Natural killer cell (primary cell): ENCODE measurements at places on chromosomes 12 and 14. TPM values are rescaled to one million over a fixed set of nuclear protein-coding genes. Genes with fewer than 3 reads are reported as not detected.
A peak's percentile ranks its signal among the peaks of the same experiment; 100 is the strongest.

The NUDT4 gene
- 51.6 TPM for total RNA-seq

The IFT81 gene
- 0.61 TPM for total RNA-seq

The CPM gene
- total RNA-seq: 0.68 TPM

The FAM186B gene
- 0.85 TPM for total RNA-seq

DNA sequence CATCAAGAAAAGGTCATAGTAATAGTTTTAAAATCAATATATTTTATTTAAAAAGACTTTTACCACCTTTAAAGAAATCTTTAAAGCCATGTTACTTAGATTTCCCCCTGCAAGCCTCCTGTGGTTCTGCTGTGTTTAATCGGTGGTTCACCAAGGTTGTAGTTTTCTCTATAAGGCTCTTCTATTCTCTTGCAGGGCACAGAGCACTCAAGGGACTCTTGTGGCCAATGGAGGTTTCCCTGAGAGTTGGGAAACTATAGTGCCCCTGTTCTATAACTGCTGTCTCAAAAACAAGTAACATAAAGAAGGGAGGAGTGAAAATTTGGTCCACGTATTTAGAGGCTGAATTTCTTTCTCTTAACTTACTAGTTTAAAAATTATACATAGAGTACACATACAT is 25.0 kb downstream of the DACT1 start:
- no peak overlapping the region for H3K4me3 ChIP-seq
- no peaks in the 10 kb centered on the region for H3K4me1 ChIP-seq
- DNase-seq: no peak
- no peaks in the 10 kb centered on the region for H3K27me3 ChIP-seq
- H3K36me3 ChIP-seq: no peaks in the 10 kb centered on the region

DNA sequence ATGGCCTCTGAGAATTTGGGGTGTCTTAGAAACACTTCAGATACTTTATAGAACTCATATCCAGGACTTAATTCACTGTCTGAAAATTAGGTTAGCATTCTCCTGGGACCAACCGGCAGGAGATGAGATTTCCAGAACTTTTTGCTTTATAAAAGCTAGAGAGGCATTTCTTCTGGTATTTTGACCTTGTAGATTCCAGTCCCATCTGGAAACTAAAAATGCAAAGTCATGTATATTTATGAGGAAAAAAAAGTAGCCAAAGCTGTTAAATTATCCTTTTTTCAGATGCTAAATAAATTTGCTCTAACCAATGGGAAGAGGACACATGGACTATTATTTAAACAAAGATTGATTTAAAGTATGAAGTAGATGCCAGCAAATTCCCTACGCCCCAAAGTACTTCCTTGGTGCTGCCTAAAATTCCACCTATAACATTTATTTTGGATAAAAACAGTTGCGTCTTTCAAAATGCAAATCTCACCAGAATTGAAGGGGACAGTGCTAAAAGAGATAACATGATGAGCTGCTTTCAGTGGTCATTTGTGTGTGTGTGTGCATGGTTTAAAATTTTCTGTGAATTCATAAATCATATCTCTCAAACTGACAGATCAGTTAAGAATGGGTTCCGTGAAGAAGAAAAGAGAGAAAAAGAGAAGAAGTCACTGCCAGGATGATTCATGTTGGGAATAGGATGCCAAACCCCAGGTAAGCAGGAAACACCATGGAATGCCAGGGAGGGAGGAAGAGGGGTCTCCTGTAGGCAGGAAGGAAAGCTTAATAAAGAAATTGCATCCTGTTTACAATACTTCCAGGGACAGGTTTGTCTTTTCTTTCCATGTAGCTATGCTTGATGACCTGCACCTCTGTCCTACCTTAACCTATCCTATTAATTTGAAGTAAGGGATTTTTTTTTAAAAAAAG is 97.7 kb upstream of the RGS6 start:
- H3K27ac ChIP-seq: no peak overlapping the region
- no peaks in the 10 kb centered on the region for H3K27me3 ChIP-seq
- no peak for DNase-seq

DNA sequence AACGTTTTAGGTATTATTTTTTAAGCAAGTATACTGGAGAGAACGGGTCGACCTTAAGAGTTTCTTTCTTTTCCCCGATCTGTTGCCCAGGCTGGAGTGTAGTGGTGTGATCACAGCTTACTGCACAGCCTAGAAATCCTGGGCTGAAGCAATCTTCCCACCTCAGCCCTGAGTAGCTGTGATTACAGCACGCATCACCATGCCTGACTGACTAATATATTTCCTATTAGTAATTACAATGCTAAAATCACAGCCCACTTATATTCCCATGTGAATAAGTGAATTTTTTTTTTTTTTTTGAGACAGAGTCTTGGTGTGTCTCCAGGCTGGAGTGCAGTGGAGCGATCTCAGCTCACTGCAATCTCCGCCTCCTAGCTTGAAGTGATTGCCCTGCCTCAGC is 50.4 kb downstream of the DICER1 start:
- no peak for DNase-seq
- H3K4me1 ChIP-seq: no peaks in the 10 kb centered on the region
- H3K4me3 ChIP-seq: no peak overlapping the region

GRCh38 chr14:69358233-69358963 is 39.7 kb downstream of the ERH start:
- H3K36me3 ChIP-seq: no peaks in the 10 kb centered on the region
- no peak overlapping the region for H3K27ac ChIP-seq
- no peak overlapping the region for H3K4me3 ChIP-seq
- H3K27me3 ChIP-seq: no peaks in the 10 kb centered on the region
- H3K4me1 ChIP-seq: peaks cover 14% of the 10 kb centered on the region

DNA sequence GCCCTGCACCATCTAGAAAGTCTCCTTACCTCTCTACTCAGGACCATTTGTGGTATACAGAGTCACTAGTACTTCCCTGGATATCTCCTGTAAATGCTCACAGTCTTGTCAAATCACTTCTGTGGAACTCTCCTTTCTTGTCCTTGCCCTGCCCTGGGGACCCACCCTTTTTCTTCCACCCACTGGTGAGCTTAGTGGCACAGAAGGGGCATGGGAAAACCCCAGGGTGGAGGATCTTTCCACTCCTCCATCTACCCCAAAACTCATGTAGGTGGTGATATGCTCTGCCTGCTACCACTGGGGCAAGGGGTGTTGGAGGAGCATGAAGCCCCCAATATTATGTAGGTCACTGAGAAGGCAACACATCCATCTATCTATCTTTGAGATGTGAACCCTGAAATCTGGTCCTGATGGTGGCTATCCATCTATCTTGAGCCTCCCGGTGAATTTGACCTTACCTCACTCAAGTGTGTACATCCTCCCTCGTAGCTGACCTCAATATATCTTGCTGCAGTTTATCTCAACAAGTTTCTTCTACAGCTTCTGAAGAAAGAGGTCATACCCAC is 943 bp downstream of the TESPA1 start:
- H3K4me3 ChIP-seq: peak overlapping the region; percentile 44
- DNase-seq: no peak
- no peaks in the 10 kb centered on the region for H3K27me3 ChIP-seq
- H3K27ac ChIP-seq: peak overlapping the region; percentile 90

DNA sequence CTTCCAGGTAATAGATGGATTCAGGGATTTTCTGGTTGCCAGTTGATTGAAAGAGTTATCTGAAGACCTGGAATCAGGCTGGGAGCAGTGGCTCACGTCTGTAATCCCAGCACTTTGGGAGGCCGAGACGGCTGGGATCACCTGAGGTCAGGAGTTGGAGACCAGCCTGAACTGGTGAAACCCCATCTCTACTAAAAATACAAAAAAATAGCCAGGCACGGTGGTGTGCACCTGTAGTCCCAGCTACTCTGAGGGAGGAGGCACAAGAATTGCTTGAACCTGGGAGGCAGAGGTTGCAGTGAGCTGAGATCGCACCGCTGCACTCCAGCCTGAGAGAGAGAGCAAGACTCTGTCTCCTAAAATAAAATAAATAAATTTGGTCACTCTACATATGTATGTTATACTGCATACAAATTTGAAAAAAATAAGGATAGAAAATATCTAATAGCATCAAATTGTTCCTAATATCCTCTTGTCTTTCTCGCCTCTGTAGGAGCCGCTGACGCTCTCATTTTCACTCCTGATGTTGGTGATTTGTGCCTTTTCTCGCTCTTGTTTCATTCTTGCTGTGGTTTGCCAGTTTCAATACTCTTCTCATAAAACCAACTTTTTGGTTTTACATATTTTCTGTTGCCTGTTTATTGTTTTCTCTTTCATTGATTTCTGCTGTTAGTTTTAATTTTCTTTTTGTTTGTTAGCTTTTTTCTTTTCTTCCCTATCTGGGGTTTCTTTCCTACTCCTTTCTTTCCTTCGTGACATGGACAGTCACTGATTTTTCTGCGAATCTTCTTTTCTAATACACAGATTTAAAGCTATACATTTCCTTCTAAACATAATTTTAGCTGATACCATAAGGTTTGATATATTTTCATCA is 23.8 kb upstream of the PLD4 start:
- no peak overlapping the region for H3K4me3 ChIP-seq
- no peak for DNase-seq
- no peaks in the 10 kb centered on the region for H3K36me3 ChIP-seq
- no peaks in the 10 kb centered on the region for H3K4me1 ChIP-seq

- DNase-seq: no peak
- H3K27me3 ChIP-seq: peaks cover 4% of the 10 kb centered on the region
- peak overlapping the region; percentile 10 for H3K4me3 ChIP-seq
- H3K36me3 ChIP-seq: no peaks in the 10 kb centered on the region
- H3K27ac ChIP-seq: no peak overlapping the region
These were observed 54.0 kb downstream of the ZNF641 start for GRCh38 chr12:48296586-48297282.

DNA sequence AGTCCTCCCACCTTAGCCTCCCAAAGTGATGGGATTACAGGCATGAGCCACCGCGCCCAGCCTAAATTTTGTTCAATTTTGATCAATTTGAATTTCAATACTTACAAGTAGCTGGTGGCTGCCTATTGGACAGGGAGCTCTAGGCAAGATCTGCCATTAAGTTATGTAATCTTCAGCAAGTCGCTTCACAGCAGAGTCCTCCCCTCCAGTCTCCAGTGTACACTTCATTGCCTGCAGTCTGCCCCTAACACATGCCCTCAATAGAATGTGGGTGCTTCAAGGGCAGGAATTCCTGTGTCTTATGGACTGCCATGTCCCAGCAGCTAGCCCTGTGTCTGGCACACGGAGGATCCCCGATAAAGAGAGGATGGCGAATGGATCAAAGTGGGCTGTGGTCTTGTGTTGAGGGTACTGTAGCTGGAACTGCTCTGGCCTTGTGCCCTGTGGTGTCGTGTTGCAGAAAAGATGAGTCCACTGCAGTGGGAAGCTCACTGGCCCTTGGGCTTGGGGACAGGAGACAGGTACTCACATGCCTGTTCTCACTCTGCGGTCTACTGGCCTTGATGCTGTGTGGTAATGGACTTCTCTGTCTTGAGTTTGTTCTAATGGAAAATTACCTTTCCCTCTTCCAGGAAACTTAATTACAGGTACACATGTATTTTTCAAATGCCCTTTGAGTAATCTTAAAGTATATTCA is 67.6 kb downstream of the TECPR2 start:
- no peak overlapping the region for H3K27ac ChIP-seq
- no peak overlapping the region for H3K4me3 ChIP-seq
- no peak for DNase-seq
- no peaks in the 10 kb centered on the region for H3K27me3 ChIP-seq

- H3K27me3 ChIP-seq: no peaks in the 10 kb centered on the region
- no peak overlapping the region for H3K27ac ChIP-seq
- no peak for DNase-seq
- H3K4me1 ChIP-seq: no peaks in the 10 kb centered on the region
- H3K36me3 ChIP-seq: no peaks in the 10 kb centered on the region
These were observed 18.0 kb downstream of the ACACB start for GRCh38 chr12:109134186-109134917.

- no peaks in the 10 kb centered on the region for H3K27me3 ChIP-seq
- no peak overlapping the region for H3K27ac ChIP-seq
- DNase-seq: no peak
- no peaks in the 10 kb centered on the region for H3K4me1 ChIP-seq
These were observed 129.8 kb upstream of the TMEM132C start for GRCh38 chr12:128137140-128137539.

GRCh38 chr12:115137812-115138521 is 454.0 kb upstream of the TBX3 start:
- no peak for DNase-seq
- no peaks in the 10 kb centered on the region for H3K36me3 ChIP-seq
- no peaks in the 10 kb centered on the region for H3K4me1 ChIP-seq
- no peaks in the 10 kb centered on the region for H3K27me3 ChIP-seq
- no peak overlapping the region for H3K4me3 ChIP-seq
- H3K27ac ChIP-seq: no peak overlapping the region
